ENCODE measurements at places on chromosomes 1 and 21.

DNA sequence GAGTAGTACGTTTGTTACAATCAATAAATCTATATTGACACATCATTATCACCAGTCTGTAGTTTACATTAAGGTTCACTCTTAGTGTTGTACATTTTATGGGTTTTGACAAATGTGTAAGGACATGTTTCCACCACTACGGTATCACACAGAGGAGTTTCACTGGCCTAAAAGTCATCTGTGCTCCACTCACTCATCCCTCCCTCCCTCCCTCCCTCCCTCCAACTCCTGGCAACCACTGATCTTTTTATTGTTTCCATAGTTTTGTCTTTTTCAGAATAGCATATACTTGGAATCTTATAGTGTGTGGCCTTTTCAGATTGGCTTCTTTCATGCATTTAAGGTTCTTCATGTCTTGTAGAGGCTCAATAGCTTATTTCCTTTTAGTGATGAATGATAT lies 44.1 kb upstream of the RHOU start:
- no peak for DNase-seq

- DNase-seq: no peak
These were observed 9.1 kb downstream of the ADAMTSL4 start for GRCh38 chr1:150558303-150558704.

GRCh38 chr21:33096426-33096825 lies 26.5 kb downstream of the OLIG1 start:
- DNase-seq: no peak

- DNase-seq: no peak
These were observed 124.6 kb downstream of the CAMTA1 start for GRCh38 chr1:6909857-6910256.

- DNase-seq: no peak
These were observed 12.9 kb downstream of the AHDC1 start for GRCh38 chr1:27590917-27591508.

DNA sequence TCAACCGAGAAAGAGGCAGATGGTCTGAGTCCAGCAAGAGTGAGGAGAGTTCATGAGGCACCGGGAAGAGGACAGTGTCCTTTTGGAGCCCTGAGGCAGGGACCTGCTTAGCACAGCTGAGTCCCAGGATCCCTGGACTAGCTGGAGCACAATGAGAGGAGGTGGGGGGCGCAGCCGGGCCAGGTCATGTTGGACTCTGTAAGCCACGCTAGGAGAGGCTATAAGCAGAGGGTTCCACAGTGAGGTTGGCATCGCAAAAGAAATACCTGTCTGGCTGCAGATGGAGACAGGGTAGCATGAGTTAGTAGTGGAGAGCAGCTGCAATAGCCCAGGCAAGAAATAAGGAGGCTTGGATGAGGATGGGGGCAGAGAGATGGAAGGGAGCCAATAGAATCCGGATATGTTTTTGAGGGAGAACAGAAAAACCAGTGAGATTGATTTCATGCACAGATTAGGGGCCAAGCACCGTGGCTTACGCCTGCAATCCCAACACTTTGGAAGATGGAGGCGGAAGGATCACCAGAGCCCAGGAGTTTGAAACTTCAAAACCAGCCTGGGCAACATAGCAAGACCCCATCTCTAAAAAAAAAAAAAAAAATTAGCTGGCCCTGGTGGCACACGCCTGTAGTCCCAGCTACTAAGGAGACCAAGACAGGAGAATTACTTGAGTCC lies 98.2 kb downstream of the DHRS3 start:
- DNase-seq: no peak

- DNase-seq: no peak
These were observed 318.2 kb upstream of the CAMK1G start for GRCh38 chr1:209265301-209265700.

DNA sequence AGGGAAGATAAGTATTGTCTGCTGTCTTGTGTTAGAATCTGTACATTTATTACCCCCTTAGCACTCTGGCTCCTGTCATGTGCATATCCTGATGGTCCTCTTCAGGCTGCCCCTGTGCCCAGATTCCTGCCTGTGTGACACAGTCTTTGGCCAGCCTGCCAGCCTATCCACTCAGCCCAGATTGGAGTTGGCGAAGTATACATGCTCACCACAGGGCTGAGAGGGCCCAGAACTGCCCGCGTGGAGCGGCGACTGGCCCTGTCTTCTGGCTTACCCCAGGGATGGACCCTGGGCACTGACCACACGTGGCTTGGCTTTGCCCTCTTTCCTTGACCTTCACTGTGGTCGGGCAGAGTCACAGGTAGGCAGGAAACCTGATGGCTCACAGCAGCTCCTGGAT lies 11.4 kb downstream of the RNF220 start:
- DNase-seq: no peak
